Naive thymus-derived CD8-positive, alpha-beta T cell (primary cell): ENCODE measurements at places on chromosomes 6 and 20.
A peak's percentile ranks its signal among the peaks of the same experiment; 100 is the strongest.

- no peak for DNase-seq
- H3K36me3 ChIP-seq, result no peaks in the 10 kb centered on the region
- H3K4me1 ChIP-seq, result no peaks in the 10 kb centered on the region
- peaks cover 25% of the 10 kb centered on the region for H3K27me3 ChIP-seq
- H3K27ac ChIP-seq, result no peak overlapping the region
Measured at GRCh38 chr6:83846291-83846690, 6.9 kb upstream of the RIPPLY2 start.

DNA sequence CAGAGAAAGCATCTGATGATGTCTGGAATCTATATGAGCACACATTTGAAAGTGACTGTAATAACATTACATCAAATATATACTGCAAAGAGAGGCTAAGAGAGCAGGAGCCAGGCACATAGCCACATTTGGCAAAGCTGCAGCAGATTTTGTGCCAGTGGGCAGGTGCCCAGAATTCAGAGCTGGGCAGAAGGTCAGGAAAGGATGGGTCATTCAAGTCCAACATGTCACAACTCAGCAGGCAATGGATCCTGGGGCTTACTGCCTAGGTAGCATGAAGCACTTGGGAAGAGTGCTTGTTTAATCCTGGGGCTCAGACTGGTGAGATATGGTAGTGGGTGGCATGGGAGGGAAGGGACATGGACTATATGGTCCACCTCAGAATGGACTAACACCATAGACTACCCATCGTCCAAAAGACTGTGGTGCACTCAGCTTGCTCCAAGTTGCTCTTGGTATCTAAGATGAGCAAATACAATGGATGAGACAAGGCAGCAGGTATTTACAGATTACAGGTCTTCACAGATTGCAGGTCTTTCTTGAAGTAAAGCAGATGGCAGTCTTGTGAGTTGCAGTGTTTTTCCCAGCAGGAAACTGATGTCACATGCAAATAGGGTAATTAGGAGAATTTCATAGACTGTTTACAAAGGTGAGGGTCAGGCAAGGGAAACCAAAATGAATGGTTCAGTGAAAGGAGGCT lies 31.2 kb upstream of the SHLD1 start:
- peaks cover 45% of the 10 kb centered on the region for H3K4me1 ChIP-seq
- H3K36me3 ChIP-seq, result no peaks in the 10 kb centered on the region
- H3K4me3 ChIP-seq, result no peak overlapping the region
- no peaks in the 10 kb centered on the region for H3K27me3 ChIP-seq
- no peak for DNase-seq
- H3K27ac ChIP-seq, result no peak overlapping the region

DNA sequence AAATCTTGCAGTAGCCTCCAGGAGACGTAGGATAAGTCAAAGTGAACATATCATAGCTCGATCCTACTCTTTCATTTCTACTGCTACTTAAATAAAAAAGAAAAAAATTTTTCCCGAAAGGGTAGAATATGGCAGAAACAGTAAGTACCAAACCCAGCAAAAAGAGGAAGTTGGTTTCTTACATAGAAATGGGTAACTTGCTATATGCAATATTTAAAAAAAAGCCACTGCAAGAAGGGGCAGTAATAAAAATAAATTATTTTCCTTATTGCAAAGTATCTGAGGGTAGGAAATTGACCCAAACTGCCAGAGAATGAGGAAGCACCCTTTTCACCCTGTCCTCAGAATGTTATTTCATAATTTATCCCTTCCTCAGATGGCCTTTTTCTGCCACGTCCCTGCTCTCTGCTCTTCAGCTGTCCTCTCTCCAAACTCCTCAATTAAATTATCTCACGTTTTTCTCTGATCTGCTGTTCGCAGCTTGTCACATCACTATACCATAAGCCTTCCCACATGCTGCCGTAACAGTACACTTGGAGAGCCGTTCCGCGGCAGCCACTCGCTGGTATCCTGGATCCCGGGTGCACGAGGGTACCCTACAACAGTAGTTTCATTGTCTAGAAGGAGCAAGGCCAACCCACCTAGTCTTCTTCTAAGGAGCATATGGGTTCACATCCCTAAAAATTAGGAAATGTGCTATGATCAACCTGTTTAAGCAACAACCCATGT lies 149.6 kb downstream of the BACH2 start:
- no peaks in the 10 kb centered on the region for H3K27me3 ChIP-seq
- H3K4me1 ChIP-seq, result peaks cover 90% of the 10 kb centered on the region
- peaks cover 41% of the 10 kb centered on the region for H3K36me3 ChIP-seq
- no peak for DNase-seq

- no peaks in the 10 kb centered on the region for H3K36me3 ChIP-seq
- H3K4me1 ChIP-seq, result peaks cover 4% of the 10 kb centered on the region
- H3K27ac ChIP-seq, result no peak overlapping the region
- DNase-seq, result no peak
Measured at GRCh38 chr6:170159022-170159965, 131.6 kb downstream of the DLL1 start.

DNA sequence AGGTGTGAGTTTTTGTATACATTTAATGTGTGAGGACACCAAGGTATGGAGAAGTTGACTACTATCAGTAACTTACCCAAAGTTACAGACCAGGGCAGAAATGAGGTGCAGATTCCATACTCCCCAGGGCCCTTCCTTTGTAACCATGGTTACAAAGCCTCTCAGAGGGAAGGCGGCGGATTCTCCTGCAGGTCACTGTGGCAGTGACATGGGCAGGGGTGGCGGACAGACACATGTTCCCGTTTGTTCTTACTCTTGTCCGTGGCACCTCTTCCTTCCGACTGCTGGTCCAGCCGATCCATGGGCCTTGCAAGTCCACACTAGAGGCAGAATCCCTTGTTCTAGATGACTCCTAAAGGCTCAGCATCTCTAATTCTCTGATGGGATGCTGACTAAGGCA lies 43.0 kb downstream of the PDYN start:
- H3K27ac ChIP-seq, result no peak overlapping the region
- H3K27me3 ChIP-seq, result peaks cover 47% of the 10 kb centered on the region
- H3K4me1 ChIP-seq, result peaks cover 4% of the 10 kb centered on the region

GRCh38 chr6:32885698-32886286 lies 31.8 kb downstream of the PSMB9 start:
- no peak overlapping the region for H3K4me3 ChIP-seq
- H3K27ac ChIP-seq, result peak overlapping the region; percentile 58
- no peaks in the 10 kb centered on the region for H3K27me3 ChIP-seq
- no peak for DNase-seq

DNA sequence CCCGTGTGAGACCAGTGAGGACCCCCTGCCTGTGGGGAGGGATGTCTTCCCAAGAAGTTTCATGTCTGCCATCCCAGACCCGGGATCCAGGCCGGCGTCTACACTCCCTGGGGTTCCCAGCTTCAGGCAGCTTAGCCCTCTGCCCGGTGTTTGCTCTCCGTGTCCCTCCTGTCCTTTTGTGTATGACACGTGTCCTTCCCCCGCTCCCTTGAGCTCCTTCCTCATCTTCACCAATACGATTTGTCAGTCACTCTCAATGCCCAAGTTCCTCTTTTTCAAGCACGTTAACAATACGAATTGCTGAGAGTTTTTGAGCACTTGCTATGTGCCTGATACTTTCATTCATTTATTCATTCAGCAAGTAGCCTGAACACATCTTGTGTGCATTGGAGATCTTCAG lies 115.6 kb upstream of the PTPN1 start:
- H3K27ac ChIP-seq, result no peak overlapping the region
- peaks cover 9% of the 10 kb centered on the region for H3K4me1 ChIP-seq
- H3K4me3 ChIP-seq, result no peak overlapping the region
- no peaks in the 10 kb centered on the region for H3K36me3 ChIP-seq

DNA sequence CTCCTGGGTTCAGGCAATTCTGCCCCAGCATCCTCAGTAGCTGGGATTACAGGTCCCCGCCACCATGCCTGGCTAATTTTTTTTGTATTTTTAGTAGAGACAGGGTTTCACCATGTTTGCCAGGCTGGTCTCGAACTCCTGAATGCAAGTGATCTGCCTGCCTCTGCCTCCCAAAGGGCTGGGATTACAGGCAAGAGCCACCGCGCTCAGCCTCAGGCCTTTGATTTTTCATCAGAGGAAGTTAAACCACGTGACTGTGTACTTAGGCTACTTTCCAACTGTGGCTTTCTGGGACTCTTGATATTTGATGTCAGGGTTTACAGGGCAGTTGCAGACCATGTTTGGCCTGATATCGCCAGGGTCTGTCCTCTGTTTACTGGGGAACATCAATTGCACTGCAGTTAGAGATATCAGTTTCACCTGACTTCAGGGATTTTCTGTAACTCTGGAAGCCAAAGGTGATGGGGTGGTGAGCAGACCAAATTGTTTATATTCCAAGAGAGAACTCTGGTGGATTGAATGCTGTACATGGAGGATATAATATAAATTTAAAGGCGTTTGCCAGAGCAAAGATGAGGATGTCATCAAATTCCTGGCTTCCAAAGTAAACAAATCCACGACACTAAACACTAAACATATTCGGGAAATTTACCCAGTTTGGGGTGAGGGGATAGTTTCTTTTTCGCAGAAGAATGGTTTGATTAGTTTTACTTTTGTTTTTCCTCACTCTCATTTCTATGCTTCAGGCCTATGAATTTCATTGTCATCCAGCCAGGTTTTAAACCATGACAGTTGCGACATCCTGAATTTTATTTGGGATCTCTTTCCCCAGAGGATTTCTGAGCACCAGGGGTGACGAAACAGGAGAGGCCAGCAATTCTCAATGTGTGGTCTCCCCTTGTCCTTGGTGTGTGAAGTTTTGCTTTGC lies 4.2 kb downstream of the PSMF1 start:
- no peaks in the 10 kb centered on the region for H3K27me3 ChIP-seq
- H3K27ac ChIP-seq, result peak overlapping the region; percentile 74
- peaks cover 78% of the 10 kb centered on the region for H3K4me1 ChIP-seq
- H3K4me3 ChIP-seq, result peak overlapping the region; percentile 81
